Anterior cingulate cortex (tissue), 58 donors: ENCODE measurements at places on chromosomes 6 and 20.

- DNase-seq = no peak
Observed at GRCh38 chr20:753136-753535, 15.2 kb downstream of the SLC52A3 start.

GRCh38 chr6:149318581-149319286, 1.2 kb downstream of the TAB2 start:
- DNase-seq = no peak

- DNase-seq = no peak
Observed at GRCh38 chr20:44475372-44475693, 341 bp upstream of the TTPAL start.

GRCh38 chr6:133991096-133991593, 38.1 kb downstream of the TBPL1 start:
- no peak for DNase-seq

DNA sequence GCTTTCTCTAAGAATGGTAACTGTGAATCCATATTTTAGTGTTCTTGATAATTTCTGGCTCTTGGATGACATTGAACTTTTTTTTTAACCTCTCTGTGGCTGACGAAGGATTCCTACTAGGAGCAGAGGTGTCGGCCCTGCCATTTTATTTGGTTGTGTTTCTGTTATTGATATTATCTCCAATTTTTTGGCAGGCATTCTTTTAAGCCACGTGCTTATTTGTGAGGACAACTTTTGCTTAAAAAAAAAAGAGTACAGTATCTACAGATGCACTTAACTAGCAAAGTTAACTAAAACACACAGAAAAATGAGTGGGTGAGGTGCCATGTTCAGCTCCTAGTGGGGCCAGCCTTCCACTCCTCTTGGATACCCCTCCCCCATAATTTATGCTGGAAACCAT, 1.1 kb downstream of the FANCE start:
- no peak for DNase-seq

DNA sequence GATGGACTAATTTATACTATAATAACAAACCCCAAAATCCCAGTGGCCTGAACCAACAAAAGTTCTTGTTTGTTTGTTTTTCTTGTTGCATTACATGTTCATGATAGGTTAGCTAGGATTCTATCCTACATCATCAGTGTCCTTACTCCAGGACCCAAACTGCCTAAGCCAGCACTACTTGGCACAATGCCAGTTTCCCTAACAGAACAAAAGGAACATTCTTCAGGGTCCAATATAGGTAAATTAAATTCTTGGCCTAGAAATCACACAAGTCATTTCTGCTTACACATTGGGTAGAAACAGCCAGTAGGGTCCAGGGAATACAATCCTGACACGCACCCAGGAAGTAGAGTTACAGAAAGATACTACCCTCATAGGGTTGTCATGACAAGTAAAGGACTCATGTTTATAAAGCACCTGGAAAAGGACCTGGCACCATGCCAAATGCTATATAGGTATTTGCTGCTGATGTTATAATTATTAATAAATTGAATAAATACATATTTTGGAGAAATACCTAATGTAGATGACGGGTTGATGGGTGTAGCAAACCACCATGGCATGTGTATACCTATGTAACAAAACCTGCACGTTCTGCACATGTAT, 38.8 kb downstream of the RCAN2 start:
- no peak for DNase-seq

DNA sequence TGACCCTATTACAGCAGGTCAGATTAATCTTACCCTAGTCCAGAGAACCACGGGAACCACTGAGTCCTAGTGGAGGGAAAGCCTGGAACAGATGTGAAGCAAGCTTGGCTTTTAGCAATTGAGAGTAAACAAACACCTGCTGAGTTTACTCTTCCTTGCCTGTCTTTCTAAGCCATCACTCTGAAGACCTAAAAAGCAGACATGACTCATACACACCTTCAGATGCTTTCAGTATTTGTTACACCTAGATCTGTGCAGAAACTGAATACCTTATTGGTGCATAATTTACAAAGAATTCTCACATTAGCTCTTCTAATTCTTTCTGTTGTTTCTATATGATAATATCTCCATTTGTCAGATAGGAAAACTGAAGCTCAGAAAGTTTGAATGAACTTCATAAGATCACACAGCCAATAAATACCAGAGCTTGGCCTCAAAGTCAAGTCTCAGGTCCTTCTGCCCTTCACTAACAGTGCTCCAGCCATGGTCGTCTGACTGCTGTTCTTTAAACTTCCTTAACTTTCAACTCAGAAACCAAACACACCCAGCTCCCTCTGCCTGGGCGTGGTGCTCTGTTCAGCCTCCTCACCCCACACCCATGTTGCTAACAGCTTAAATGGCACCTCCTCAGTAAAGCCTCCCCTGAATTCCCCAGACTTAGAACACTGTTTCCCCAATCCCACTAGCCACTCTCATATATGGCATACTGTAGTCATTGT, 8.6 kb upstream of the GABBR1 start:
- DNase-seq = no peak

DNA sequence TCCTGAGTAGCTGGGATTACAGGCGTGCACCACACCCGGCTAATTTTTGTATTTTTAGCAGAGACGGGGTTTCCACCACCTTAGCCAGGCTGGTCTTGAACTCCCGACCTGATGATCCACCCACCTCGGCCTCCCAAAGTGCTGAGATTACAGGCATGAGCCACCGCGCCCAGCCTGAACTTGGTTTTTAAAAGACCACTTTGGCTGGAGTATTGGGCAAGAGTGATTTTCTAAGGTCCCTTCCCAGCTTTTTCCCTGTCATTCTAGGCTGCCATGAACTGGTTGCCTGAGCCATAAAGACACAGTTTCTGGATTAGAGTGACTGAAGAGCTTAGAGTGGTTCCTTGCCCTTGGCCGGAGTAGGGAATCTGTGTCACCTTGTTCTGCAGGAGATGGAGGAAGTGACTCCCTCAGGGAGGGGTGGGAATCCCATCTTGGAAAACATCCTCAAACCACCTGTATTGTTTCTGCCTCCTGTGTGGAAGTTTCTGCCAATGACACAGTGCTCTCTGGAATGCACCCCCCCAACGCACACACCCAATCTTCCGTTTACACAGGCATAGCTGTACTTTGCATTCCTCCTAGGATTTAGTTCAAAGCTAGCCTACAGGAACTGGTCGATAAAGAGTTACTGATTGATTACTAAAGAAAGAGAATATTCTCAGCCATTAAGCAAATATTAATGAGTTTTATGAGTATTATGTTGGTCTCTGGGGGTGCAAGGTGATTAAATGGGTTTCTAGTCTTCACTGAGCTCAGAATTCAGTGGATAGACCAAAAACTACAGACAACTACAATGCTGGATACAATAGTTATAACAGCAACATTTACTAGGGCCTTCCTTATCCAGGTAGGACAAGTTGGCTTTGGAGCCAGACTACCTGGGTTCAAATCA, 18.2 kb downstream of the BCL2L1 start:
- DNase-seq = no peak

- DNase-seq = no peak
Observed at GRCh38 chr20:17849901-17850683, 118.5 kb downstream of the SNX5 start.

DNA sequence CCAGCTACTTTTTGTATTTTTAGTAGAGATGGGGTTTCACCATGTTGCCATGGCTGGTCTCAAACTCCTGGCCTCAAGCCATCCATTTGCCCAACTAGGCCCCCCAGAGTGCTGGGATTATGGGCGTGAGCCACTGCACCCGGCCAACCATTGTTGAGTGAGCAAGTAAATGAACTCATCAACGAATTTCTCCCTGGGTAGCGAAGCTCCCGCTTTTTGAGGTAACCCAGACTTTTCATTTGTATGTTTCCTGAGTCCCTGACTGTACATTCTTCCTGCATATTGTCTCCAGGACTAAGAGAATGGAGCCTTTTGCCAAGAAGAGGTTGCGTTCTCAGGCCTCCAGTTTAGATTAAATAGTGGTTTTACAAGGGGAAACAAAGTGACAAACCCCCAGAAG, 36.4 kb downstream of the RIPOR3 start:
- peak; percentile 12 for DNase-seq

GRCh38 chr20:23058240-23058639, 8.8 kb upstream of the THBD start:
- DNase-seq = no peak

DNA sequence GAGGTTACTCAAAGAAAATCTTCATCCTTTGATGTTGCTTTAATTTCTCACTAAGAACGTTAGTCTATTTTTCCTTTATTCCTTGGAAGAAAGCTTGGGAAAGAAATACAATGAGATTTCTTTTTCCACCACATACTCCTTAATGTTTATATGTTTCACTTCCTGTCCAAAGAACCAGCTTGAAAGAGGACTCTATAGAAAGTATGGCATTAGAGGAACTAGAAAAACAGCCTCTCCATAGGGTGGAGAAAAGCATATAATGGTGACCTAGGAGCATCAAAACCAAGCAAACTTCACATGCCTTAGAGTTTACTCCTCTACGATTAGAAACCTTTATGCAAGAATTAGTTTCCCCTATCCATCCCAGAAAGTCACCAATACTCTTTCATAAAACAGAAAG, 131.1 kb downstream of the OPRM1 start:
- no peak for DNase-seq

GRCh38 chr6:46012834-46013233, 2.8 kb downstream of the CLIC5 start:
- no peak for DNase-seq

DNA sequence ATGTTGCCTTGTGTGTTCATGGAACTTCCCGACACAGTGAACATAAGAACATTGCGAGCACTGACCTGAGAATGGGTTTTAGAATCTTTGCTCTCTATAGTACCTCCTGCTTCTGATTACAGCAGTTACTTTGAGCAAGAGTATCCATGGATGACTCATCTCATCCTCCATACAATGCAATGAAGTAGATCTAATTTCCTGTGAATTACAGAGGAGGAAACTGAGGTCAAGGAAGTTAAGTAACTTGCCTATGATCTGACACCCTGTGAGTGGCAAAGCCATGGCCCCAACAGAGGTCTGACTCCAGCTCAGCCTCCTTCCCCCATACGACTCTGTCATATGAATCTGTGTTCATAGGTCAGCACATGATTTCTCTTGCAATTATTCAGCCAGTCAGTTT, 518.1 kb downstream of the TFAP2A start:
- DNase-seq = no peak

GRCh38 chr6:25042536-25042935, 106.8 kb upstream of the RIPOR2 start:
- no peak for DNase-seq

- no peak for DNase-seq
Observed at GRCh38 chr6:125432963-125433362, 131.2 kb upstream of the HDDC2 start.
